ENCODE measurements at places on chromosomes 16 and 17.

DNA sequence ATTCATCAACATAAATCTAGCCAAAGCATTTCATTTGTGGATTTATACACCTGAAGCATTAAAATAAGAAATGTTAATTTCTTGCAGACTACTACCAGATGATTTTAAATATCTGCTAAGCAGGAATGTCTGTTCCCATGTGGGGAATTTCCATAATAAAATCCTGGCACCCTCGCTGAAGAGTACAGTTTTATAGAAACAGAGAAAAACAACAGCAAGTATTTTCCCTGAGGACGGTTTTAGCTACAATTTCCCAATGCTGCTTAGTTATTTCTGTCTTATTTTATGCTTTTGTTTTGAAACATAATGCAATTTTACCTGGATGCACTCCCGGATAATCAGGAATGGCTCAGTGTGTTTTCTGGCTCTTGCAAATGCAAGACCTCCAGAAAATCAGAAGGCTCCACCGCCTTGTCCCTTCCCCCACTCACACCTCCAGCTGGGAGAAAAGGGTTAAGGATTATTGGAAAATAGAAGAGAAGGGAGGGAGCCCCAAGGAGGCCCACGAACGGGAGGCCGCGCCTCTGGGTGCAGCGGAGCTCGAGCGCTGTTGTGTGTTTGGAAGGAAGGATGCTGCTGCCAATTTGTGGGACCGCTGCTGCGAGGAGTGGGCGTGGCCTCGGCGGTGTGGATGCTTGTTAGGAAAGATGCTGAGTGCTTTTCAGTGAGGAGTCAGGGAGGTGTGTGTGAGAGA, at the start of gene CNTNAP4:
Gene CNTNAP4 (plus strand): TSS at position 657 of the 694 bp plus-strand sequence. CDS start 262 bp downstream, outside the sequence.
- DNase-seq: no peak

DNA sequence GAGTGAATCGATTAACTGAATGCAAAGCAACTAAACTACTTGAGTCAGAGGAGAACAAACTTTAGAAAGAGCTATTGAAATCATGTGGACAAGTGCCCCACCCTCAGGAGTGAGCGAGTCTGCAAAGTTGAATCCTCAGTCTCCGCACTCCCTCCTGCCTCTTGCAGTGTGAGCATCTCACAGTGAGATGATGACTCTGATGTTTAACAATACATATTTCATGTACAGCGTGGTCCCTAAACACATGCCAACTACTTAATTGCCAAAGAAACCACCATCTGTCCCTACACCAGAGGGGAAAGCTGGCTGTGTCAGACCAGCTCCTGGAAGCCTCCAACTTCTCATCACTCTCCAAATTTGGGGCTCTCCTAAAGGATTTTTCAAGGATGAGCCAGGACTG, 31.2 kb downstream of the PIMREG start:
- no peak for DNase-seq

- peak; percentile 23 for DNase-seq
These were observed 5.1 kb downstream of the PHF12 start for GRCh38 chr17:28946239-28946638.

- DNase-seq: no peak
These were observed 35.6 kb upstream of the ZNF750 start for GRCh38 chr17:82875407-82875856.

DNA sequence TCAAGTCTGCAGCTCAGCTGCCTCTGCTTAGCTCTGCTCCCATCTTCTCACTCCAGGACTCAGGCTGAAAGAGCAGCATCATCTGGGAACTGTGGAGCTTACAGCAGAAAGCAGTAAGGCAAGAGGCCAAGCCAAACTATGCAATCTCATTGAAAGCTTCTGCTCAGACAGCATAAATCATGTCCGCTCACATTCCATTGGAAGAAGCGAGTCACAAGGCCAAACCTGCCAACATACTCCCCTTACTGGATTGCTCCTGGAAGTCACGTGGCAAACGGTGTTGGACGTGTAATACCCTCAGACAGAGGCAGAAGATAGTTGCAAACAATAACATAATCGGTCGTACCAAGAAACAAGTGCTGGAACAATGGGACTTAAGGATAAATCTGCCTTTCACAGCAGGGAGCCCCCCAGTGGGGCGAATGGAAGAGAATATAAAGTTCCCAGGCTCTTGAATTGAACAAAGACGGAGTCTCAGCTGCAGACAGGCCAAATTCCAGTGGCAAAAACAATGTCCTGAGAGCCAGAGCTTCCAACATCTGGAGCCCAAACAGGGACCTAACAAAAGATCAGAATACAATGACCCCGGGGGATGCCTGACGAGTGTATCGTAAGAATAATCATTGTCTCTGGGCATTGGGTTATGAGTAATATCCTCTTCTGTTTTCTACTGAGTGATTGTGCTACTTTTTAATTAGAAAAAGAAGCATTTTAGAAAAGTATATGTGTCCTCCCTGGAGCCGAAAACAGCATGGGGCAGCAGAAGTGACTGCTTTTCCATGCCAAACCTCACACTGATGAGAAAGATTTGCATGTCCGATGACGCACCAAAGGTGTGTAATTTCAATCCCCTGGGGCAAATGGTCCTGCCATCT, 68.4 kb downstream of the CMC2 start:
- DNase-seq: peak; percentile 45

DNA sequence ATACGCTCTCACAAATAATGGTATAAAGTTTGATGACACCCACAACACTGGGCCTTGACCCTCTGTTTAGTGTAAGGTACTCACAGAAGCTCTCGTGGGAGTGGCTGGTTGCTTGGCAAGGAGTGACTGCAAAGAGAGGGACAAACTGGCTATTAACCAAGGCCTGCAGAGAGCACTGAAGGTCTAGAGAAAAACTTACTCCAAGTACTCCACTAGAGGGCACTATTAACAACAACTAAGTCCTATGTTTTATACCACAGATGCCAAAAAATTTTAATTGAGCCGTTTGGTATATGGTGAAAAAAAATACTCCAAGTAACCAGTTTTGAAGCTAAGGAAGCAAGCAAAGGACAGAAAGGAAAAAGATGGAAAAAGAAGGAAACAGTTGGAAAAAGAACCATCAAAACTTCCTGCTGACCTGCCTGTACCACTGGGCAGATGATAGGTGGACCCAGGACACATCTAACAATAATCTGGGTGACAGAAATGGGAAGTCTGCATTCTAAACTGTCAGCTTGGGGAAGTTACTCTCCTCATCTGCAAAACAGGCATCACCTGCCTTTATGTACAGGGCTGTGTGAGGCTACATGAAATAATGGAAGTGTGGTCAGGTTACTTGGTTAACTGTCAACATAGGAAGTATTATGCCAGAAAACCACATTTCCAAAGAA, 23.2 kb downstream of the DYNC1LI2 start:
- no peak for DNase-seq

DNA sequence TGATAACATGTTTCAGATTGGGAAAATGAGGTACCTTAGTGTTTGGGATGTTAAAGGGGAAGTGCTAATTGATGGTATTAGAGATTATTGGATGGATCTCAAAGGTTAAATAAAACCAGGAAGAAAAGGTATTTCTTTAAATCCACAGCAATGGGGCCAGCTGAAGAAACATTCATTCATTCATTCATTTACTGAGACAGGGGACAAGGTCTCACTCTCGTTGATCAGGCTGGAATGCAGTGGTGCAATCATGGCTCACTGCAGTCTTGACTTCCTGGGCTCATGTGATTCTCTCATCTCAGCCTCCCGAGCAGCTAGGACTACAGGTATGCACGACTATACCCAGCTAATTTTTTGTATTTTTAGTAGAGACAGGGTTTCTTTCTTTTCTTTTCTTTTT, 19.8 kb downstream of the EARS2 start:
- no peak for DNase-seq

Data from T1000 (cell line).